Left renal pelvis (tissue), 4 donors: ENCODE measurements at places on chromosomes 12 and 14. TPM values are rescaled to one million over a fixed set of nuclear protein-coding genes. Genes with fewer than 3 reads are reported as not detected.

SCN8A gene
- 1.6 TPM for polyA plus RNA-seq

- no peak for DNase-seq
Measured at GRCh38 chr12:122874081-122874480, 21.8 kb downstream of the VPS37B start.

- DNase-seq: no peak
Measured at GRCh38 chr12:121930862-121931261, 12.5 kb downstream of the CFAP251 start.

GRCh38 chr12:62379026-62379722 lies 87.5 kb upstream of the MON2 start:
- DNase-seq: no peak

GRCh38 chr14:84127495-84127894 lies 1402.4 kb upstream of the FLRT2 start:
- no peak for DNase-seq

- DNase-seq: no peak
Measured at GRCh38 chr14:86815341-86815740, 1177.6 kb downstream of the GALC start.
